Ascending aorta (tissue), 2 donors: ENCODE measurements at places on chromosomes 7 and 10. TPM values are rescaled to one million over a fixed set of nuclear protein-coding genes. Genes with fewer than 3 reads are reported as not detected.
A peak's percentile ranks its signal among the peaks of the same experiment; 100 is the strongest.

Gene SPDYE5
- not detected for total RNA-seq

Gene GIMAP1
- total RNA-seq = 21.2 TPM

Gene CALHM1
- total RNA-seq = not detected

Gene ABCC2
- total RNA-seq = 0.96 TPM

Gene HSPA14
- total RNA-seq = 26.3 TPM

Gene PPP1R9A
- 0.85 TPM for total RNA-seq

Gene JCAD
- total RNA-seq = 82.8 TPM

Gene CDK14
- 5.1 TPM for total RNA-seq

Gene CH25H
- total RNA-seq = 1.7 TPM

Gene FLNC
- total RNA-seq = 117 TPM

Gene NPFFR1
- not detected for total RNA-seq

Gene CRYGN
- not detected for total RNA-seq

Gene NANOS1
- 5.3 TPM for total RNA-seq

Gene LRRC61
- 14.7 TPM for total RNA-seq

Gene PILRA
- total RNA-seq = 25.8 TPM

- DNase-seq = no peak
These were observed 155.8 kb upstream of the GLI3 start for GRCh38 chr7:42392826-42393225.

GRCh38 chr7:42170724-42171123 lies 66.3 kb downstream of the GLI3 start:
- no peak for DNase-seq

DNA sequence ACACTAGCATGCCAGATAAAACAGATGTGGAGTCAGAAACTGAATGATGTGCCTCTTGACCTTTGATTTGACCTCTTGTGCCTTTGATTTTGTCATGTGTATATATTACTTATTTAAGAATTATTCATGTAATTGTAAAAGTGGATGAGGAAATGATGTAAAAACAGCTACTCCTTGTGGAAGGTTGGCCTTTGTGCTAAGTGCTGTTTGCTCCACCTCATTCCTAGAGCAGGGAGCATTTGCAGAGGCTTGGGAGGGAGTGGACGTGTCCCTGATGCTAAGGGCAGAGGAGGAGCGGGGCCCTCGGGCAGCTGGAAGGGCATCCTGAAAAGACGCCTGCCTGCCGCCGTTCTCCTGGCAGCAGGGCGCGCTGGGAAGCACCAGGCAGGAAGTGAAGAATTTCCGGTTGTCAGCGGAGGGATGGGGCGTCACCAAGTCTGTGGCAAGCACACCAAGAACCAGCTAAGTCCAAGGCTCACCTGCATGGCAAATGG lies 197.6 kb upstream of the ZNF32 start:
- DNase-seq = no peak

- DNase-seq = no peak
These were observed at the start of gene PRRT4 for GRCh38 chr7:128361411-128362379. TSS of gene PRRT4 (minus strand) at chr7:128361690.

- no peak for DNase-seq
These were observed 15.1 kb downstream of the ADAM12 start for GRCh38 chr10:126373147-126373546.

DNA sequence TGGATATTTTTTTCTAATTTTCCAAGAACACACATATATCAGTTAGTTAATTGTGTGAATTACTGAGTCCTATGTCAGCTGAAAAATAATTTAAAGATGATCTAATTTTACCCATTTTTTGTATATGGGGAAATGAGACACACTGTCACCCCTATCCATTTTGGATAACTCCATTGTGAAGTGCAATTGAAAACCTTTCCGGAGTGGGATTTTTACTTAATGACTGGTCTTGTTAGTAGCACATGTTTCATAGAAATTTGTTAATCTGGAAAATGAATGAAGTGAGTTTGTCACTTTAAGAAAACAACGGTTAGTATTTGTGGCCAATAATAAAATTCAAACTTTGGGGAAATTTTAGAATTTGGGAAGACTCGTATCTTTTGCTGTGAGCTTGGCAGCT lies 2.0 kb downstream of the GARS1 start:
- DNase-seq = no peak

GRCh38 chr10:19654576-19654975 lies 161.7 kb upstream of the PLXDC2 start:
- no peak for DNase-seq

GRCh38 chr7:80916770-80917741 lies 1.8 kb downstream of the SEMA3C start:
- DNase-seq = no peak

- peak; percentile 60 for DNase-seq
These were observed 33.5 kb upstream of the ANTXRL start for GRCh38 chr10:46253076-46254006.

DNA sequence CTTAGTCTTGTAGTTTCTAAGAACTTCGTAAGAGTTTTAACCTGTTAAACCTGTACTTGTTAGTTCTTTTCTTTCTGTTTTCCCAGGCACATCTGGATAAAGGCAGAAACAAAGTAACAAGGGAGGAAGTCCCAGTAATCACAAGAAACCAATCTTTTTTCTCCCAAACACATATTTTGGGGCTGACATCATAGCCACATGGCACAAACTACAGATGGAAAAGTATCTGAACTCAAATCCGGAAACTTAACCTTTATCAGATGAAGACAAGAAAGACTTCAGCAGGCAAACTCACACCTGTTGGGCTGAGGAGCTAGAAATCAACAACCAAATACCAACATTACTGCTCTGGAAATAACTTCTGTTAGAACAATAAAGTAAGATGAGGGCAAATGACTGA lies 67.1 kb downstream of the CUBN start:
- no peak for DNase-seq

GRCh38 chr10:71221586-71222202 lies 9.3 kb downstream of the UNC5B start:
- DNase-seq = peak; percentile 38

DNA sequence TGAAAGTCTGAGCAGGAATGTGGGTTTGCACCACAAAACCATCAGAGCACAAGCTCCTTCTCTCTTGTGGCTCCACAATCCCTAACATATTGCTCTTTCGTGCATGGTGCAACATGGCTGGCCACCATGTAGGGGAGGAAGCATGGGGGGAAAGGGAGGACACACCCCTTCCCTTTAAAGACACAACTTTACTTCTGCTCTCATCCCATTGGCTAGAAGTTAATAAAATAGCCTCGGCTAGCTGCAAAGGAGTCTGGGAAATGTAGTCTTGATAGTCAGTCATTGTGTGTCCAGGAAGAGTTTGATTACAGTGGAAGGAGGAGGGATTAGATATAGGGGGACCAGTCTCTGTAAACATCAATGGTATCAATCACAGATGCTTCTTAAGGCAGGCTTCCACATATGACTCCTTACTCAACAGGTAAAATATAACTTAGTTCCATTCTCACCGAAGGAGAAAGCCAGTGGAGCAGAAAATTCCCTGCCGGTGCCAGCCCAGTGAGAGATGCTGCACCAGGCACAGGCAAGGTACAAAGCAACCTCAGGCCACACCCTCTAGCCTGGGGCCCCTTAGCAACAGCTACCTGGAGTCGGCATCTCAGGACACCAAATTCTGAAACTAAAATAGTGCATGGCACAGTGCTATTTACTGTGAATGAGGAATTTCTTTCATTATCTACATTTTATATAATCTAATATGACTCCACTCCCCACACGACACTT lies 124.7 kb upstream of the CTBP2 start:
- no peak for DNase-seq

- no peak for DNase-seq
These were observed 12.2 kb upstream of the BMPR1A start for GRCh38 chr10:86744067-86744725.

- DNase-seq = no peak
These were observed 48.3 kb downstream of the ABCB1 start for GRCh38 chr7:87552351-87552900.

DNA sequence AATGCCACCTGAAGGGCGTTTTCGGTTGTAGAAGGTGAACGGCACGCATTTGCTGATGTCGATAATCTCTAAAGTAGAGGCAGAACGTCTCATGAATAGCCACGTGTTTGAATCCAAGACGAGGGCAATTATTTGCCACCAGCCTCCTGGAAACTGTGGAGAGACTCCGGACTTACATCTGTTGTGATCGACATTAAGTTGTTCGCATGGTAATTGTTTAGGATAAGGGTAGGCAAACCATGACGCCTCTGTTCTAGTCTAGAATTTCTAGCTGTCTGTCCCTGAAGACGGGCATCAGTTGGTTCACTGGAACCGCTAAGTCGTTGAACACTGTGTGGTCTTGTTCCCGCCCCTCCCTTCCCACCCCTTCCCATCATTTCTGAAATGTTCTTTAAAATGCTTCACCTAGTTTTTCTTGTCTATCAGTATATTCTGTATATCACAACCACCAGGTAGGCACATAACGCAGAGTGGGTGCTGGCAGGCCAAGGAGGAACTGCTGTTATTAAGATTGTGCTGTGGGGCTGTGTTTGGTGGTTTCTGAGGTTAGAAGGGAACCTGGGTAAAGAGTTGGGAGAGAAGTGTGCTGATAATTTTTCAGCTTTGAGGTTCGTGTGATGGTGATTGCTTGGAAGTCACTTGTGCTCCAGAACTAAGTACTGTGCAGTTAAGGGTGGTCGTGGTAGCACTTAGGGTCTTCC lies 1.2 kb downstream of the UBE3C start:
- DNase-seq = no peak

GRCh38 chr7:44853391-44853790 lies 5.5 kb upstream of the H2AZ2 start:
- no peak for DNase-seq

DNA sequence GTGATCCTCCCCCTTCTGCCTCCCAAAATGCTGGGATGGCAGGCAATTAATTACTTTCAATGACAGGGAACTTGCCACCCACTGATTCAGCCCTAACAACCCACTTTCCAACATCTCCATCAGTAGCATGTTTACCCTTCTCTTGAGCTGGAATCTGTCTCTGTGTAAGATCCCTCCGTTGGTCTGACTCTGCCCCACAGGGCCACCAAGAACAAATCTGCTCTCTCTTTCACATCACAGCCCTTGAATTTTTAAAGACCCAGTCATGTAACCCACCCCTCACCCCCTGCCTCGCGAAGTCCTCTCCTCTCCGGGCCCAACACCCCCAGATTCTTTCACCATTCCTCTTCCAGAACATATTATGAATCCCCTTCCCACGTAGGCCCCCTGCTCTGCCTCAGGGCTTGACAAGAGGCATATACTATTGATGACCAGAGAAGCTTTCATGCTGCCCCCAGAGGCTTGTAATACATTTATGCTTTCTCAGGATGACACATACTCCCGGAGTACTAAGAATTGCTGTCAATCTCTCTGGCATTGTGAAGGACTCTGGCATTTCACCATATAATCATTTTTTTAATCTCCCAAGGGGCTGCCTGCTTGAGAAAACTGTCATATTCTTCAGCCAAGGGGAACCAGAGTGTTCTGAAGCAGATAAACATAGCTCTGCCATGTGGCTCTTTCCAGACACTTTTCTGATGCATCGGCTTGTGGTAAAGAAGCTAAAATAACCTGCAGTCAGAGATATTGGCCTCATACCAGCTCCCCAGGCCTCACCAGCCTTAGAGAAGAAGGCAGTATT lies 179.2 kb upstream of the AUTS2 start:
- DNase-seq = no peak

DNA sequence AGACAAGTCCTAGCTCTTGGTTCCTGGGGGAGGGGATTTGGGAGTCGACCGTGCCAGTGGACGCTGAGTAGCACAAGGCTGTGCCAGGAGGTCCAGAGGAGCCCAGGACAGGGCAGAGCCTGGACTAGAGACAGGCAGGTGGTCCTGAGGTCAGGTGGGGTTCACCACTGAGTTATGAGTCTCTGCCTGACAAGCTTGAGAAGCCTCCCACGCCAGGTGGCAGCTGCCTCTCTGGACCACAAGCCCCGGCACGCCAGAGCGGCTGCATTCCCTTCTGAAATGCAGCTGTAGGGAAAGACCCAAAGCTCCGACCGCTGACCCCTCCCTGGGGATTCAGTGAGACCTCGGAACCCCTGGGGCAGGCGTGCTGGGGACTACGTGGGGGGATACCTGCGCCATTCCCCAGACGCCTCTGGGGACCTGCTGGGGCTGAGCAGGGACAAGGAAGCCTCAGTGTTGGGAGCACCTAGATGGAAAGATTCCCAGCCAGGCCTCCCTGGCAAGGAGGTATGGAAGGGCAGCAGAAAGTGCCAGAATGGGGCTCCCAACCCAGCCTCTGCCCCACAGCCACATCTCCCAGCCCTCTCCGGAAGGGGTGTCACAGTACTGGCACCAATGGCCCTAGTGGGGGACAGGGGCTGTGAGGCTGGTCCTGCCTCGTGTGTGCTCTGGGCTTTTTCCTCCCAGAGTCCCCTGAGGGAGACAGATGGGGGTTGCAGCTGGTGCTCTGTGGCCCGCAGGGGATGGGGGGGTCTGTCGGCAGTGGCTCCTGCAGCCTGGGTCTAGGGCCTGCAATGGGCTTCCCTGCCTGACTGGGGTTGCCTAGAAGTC lies 29.0 kb downstream of the PDGFA start:
- DNase-seq = no peak

GRCh38 chr7:149071182-149071635 lies 19.3 kb downstream of the ZNF786 start:
- no peak for DNase-seq

- no peak for DNase-seq
These were observed 154.9 kb upstream of the TNRC18 start for GRCh38 chr7:5578495-5578894.

GRCh38 chr7:28470344-28470743 lies 58.0 kb downstream of the CREB5 start:
- no peak for DNase-seq

DNA sequence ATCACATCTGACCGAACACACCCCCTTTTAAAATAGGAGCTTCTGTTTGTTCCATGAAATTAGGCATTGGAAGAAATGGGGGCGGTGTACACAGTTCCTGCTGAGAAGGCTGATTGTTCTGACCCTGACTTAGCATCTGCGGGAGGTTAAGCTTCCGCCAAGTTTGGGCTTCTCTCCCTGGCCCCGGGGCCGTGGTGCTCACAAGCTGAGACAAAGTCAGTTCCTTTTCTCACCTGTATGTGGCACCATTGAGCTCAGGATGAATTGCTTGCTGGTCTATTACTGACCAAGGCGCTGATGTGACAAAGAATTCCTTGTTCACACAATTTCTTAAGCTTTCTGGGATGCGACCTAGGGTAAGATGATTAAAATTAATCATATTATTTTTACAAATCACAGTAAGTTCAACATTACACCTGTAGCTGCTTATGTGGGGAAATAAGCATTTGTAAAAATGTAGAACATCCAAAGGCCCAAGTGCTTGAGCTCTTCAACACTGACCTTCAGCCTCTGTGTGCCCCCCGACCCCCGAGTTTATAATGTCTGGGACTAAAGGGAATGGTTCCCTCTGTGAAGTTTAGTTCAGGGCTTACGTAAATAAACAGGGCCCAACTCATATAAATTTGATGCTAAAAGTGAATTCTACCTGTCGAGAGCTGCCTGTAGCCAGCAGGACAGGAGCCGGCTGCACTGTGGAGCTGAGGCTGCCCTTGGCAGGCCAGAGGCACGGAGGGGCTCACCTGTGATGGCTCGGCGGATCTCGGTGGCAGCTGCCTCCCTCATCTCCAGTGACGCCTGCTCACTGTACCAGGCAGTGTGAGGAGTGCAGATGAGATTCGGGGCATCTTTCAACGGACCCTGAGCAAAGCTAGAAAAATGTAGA lies 50.8 kb downstream of the ZRANB1 start:
- no peak for DNase-seq
